ENCODE measurements at places on chromosomes 2 and 18. TPM values are rescaled to one million over a fixed set of nuclear protein-coding genes. Genes with fewer than 3 reads are reported as not detected.

RAD51AP2 gene
- not detected for polyA plus RNA-seq

IL1R2 gene
- polyA plus RNA-seq, result 1.8 TPM

DNA sequence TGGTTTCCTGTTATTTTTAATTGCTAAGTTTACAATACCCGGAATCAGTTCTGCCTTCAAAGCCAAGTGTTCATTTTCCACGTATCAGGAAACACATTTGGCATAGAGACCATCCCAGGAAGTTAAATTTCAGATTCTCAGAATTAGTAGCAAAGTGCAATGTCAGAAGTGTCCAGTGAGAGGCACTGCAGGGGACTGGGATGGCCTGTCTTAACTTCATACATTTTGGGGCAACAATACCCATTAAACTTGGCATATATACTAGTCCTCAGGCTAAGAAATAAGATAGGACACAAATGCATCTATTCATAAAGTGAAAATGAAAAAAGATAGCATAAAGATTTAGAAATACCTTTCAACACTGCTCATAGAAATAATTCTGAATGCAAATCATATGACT lies 1.5 kb upstream of the IL1RL2 start:
- no peaks in the 10 kb centered on the region for H3K36me3 ChIP-seq
- H3K4me1 ChIP-seq, result peaks cover 6% of the 10 kb centered on the region
- DNase-seq, result peak; percentile 3
- no peak overlapping the region for H3K27ac ChIP-seq
- H3K27me3 ChIP-seq, result peaks cover 9% of the 10 kb centered on the region

- no peak overlapping the region for H3K27ac ChIP-seq
- H3K4me3 ChIP-seq, result no peak overlapping the region
- no peaks in the 10 kb centered on the region for H3K4me1 ChIP-seq
- no peak for DNase-seq
Measured at GRCh38 chr2:201996006-201996405, 37.6 kb upstream of the FZD7 start.

GRCh38 chr2:231810905-231811304 lies 24.7 kb downstream of the COPS7B start:
- peaks cover 9% of the 10 kb centered on the region for H3K36me3 ChIP-seq
- no peaks in the 10 kb centered on the region for H3K4me1 ChIP-seq
- no peaks in the 10 kb centered on the region for H3K27me3 ChIP-seq
- DNase-seq, result no peak

GRCh38 chr2:128410035-128410757 lies 91.5 kb upstream of the HS6ST1 start:
- peaks cover 1% of the 10 kb centered on the region for H3K27me3 ChIP-seq
- no peaks in the 10 kb centered on the region for H3K4me1 ChIP-seq
- H3K4me3 ChIP-seq, result no peak overlapping the region
- H3K36me3 ChIP-seq, result no peaks in the 10 kb centered on the region
- no peak for DNase-seq
- no peak overlapping the region for H3K27ac ChIP-seq

DNA sequence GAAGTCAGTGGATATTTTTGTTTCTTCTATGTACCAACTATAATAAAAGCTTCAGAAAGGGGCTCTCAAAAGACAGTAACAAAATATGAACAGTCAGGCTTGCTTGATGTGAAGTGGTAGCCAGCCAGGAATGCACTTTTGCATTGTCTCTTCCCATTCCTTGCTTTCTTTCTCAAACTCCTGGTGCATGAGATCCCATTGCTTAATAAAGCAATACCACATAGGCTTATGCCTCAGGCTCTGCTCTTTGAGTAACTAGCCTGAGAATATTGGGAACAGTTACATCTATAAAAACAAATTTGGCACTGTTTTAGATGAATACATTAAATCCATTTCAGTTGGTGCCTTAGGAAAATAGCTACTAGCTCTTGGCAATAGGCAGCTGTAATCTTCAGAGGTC lies 62.6 kb upstream of the ST6GAL2 start:
- H3K4me3 ChIP-seq, result no peak overlapping the region
- H3K27me3 ChIP-seq, result peaks cover 2% of the 10 kb centered on the region
- no peak for DNase-seq
- no peaks in the 10 kb centered on the region for H3K4me1 ChIP-seq

- H3K27me3 ChIP-seq, result no peaks in the 10 kb centered on the region
- DNase-seq, result no peak
- no peaks in the 10 kb centered on the region for H3K4me1 ChIP-seq
- H3K36me3 ChIP-seq, result no peaks in the 10 kb centered on the region
Measured at GRCh38 chr18:60060026-60060425, 160.2 kb downstream of the PMAIP1 start.

GRCh38 chr2:430291-431040 lies 142.6 kb upstream of the ALKAL2 start:
- H3K4me3 ChIP-seq, result peak overlapping the region; percentile 75
- no peak for DNase-seq
- peaks cover 3% of the 10 kb centered on the region for H3K36me3 ChIP-seq
- no peaks in the 10 kb centered on the region for H3K27me3 ChIP-seq
